ENCODE measurements at places on chromosomes 5 and 9. TPM values are rescaled to one million over a fixed set of nuclear protein-coding genes. Genes with fewer than 3 reads are reported as not detected.

DNA sequence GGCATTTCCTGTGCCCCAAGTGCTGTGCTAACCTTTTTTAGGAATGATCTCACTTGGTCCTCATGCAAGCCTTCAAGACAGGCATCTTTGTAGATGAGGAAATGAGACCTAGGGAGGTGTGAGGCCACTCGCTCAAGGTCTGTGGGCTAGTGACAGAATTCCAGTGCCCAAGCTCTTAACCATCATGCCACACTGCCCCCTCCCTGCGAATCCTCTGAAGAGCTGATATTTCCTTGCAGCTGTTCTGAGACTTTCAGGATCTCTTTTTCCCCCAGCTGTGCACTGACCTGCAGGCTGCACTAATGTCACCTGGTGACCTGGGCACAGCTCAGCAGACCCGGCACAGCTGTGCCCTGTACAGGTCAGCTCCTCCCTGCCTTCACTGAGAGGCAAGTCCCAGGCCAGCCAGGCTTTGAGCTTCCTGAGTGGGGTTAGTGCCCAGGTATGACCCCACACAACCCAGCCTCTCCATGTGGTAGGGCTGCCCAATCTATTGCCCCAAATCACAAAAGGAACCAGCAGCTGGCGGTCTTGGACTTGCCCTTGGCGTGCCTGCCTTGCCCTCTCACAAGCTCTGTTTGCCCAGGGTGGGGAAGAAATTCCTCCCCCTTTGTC lies 32.7 kb downstream of the MORN5 start:
- no peak for DNase-seq

Gene ZMYND19
- 34.4 TPM for total RNA-seq

GRCh38 chr5:160192424-160192823 lies 36.9 kb upstream of the FABP6 start:
- DNase-seq: no peak

Gene SPATA31A3
- not detected for total RNA-seq

DNA sequence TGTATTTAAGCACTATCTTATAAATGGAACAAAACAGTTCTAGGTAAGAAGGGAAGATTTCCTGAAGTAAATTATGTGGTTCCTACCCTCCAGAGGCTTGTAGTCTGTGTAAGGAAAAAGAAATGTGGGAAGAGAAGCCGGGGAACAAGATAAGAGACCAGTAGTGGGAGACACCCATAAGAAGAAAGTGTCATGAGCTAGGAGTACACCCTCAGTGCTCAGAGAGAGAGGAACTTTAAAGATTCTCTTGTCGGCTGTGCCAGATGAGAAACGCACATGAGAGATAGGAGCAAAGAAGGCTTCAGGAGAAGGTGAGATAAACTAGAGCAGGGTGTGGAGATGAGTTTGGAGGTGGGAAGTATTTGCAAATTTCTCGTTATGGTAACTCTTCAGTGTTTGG lies 18.1 kb downstream of the SLC36A1 start:
- no peak for DNase-seq

DNA sequence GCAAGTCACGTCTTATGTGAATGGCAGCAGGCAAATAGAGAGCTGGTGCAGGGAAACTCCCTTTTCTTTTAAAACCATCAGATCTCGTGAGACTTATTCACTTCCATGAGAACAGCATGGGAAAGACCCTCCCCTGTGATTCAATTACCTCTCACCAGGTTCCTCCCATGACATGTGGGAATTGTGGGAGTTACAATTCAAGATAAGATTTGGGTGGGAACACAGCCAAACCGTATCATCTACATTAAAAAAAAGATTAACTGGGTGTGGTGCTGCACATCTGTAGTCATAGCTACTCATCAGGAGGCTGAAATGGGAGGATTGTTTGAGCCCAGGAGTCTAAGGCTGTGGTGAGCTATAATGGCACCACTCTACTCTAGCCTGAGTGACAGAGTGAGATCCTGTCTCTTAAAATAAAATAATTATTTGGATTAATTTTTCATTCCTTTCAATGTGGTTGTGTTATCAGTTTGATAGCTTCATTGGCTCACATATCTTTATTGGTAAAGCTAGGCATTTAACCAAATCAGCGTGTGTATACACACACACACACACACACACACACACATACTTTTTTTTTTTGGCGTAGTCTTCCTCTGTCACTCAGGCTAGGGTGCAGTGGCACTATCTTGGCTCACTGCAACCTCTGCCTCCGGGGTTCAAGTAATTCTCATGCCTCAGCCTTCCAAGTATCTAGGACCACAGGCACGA lies 21.8 kb downstream of the DENND4C start:
- peak; percentile 33 for DNase-seq

GRCh38 chr9:70415041-70415440 lies 584 bp upstream of the KLF9 start:
- no peak for DNase-seq

- DNase-seq: no peak
These were observed 51.3 kb upstream of the SLC30A5 start for GRCh38 chr5:69042500-69042899.

DNA sequence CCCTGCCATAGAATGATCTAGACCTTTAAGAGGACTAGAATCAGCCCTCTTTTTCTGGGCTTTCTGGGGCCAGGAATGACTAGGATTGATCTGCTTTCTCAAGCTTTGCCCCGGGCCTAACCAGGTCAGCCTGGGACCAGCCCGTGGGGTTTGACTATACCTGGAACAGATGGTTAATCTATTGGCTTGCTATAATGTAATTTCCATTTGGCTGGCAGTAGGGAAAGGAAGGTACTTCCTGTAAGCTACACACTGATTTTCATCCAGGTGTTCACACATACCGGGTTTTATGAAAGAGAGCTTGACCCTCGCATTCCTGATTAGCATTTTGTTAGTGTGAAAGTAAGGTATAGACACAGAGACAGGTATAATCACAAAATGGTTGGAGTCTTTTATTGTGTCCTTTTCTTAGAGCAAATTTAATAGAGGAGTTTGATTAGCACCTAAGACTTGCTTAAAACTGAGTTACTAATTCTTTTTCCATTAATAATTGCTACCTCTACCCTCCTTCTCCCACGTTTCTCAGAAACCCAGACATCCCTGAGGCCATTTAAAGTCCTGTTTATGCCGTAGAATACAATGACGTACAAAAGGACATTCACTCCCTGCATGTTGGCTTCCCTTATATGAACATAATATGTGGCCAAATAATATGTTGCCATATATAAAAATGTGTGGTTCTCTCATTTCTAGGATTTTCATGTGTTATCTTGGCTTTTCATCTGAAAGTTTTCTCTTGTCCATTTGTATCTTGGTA lies 17.3 kb downstream of the LNPEP start:
- no peak for DNase-seq

DNA sequence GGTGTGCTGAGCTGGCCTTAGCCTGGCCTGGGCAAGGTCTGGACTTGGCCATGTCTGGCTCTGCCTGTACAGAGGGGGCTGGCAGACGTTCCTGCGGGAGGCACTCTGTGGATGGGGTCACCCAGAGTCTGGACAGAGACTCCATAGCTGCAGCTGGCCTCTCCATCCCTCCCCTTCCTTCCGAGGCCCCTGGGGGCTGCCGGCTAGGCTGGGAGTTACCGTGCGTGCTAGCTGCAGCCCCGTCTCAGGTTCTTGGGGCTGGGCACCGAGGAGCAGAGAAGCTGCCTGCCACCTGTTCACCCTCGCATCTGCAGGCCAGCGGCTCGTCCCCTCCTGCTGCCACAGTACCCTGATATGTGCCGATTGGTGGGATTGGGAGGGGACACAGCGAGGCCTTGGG lies 63.4 kb downstream of the RXRA start:
- DNase-seq: no peak

- no peak for DNase-seq
These were observed 76.4 kb upstream of the RARS1 start for GRCh38 chr5:168409591-168410458.

DNA sequence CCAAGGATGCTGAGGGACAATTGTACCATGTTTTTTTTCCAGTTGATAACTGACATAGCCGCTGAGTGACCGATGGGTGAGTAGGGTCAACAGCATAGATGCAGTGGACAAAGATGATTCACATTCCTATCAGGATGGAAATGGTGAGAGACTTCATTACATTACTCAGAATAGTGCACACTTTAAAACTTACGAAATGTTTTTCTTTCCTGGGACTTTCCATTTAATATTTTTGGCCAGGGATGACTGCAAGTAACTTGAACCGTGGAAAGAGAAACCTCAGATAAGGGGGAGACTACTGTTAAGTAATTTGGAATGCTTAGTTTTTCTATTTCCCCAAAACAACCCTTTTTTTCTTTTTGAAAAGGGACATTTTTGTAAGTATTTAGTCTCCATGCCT lies 3.0 kb upstream of the TUSC1 start:
- DNase-seq: no peak

Gene ABL1
- 21.5 TPM for total RNA-seq

GRCh38 chr5:129124608-129125007 lies 30.1 kb downstream of the ISOC1 start:
- DNase-seq: no peak

Gene ICE1
- total RNA-seq: 30.3 TPM

DNA sequence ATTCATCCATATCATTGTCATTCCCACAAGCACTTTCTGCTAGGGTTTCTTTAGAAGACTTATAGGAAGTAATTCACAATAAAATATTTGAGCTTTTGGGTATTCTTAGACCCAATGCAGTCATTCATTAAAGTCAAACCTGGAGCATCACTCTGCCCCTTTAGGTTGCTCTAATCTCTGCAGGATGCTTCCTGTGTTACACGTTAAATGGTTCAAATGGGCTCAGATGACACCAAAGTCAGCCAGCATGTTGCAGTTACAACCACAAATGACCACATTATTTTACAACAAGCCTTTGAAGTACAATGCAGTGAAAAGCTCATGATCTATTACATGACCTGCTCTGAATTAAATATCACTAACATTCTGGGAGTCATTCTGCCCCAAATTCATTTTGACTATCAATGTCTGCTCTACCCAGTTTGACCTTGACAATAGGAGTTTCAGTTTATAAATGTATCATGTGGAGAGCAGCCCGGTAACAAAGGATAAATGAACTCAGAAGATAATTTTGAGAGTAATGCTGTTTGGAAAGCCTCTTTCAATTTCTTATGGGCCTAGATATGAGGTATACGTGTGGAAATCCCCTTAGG lies 668.6 kb upstream of the DMAC1 start:
- DNase-seq: no peak

DNA sequence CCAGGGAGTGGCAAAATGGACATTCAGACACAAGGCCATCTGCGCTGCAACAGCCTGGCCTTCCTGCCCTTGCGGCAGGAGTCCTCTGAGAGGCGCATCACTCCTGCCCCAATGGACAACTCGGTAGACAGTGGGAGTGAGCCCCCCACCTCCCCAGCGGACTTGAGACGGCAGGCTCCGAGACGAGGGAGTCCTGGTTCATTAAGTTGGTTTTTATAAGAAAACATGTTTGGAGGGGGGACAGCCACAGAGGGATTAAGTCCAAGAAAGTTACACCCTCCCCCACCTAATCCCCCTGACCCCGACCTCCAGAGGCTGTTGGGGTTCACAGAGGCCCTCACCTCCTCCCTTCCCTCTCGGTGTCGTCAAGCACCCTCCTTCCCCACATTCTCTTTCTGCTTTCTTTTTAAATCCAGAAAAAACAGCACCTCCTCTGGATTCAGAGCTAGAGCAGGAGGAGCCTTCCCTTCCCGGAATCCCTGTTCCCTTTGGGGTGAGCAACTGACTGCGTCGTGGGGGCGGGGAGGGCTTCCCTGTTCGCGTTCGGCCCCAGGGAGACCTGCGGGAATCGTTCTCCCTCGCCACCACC lies 1.8 kb upstream of the EGR1 start:
- peak; percentile 57 for DNase-seq

- no peak for DNase-seq
These were observed 41.2 kb upstream of the ZNF300 start for GRCh38 chr5:150945947-150946346.
